Renal cortical epithelial cell (primary cell): ENCODE measurements at places on chromosomes 1 and 21.

- DNase-seq, result no peak
These were observed 186.8 kb downstream of the LTN1 start for GRCh38 chr21:28805885-28806284.

DNA sequence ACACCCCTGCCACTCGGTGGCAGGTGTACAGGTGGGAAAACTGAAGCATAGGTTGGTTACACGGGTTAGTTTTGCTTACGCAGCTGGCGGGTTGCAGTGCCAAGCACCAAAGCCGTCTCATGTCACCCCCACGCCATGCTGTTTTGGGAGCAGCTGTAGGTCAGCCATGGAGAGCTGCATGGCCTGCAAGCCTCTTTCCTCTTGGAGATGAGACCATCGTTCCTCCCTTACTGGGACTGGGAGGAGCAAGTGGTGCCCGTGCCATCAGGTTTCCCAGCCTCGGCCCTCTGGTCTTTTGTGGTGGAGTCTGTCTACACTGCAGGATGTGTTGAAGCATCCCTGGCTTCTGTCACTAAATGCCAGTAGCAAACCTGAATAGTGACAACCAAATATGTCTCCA is 46.9 kb downstream of the AJAP1 start:
- DNase-seq, result no peak

- DNase-seq, result no peak
These were observed 78.4 kb upstream of the DIRAS3 start for GRCh38 chr1:68128820-68129219.

DNA sequence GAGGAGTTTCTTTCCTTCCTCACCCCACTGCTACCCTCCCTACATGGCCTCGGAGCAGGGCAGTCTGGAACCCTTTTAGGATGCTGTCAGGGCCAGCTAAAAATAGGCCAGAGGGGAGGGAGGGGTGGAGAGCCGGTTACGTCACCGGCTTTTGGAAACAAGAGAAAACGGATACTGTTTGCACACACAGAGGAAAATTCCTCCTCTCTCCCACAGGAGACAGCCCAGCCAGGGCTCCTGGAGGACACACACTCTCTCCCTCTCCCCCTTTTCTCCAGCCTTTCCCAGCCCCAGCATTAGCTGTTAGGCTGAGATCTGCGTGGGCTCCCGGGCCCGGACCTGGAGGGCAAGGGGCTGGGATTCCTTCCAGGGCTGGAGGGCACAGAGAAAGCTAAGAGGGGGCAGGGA is 20.0 kb upstream of the ALDH4A1 start:
- DNase-seq, result no peak

DNA sequence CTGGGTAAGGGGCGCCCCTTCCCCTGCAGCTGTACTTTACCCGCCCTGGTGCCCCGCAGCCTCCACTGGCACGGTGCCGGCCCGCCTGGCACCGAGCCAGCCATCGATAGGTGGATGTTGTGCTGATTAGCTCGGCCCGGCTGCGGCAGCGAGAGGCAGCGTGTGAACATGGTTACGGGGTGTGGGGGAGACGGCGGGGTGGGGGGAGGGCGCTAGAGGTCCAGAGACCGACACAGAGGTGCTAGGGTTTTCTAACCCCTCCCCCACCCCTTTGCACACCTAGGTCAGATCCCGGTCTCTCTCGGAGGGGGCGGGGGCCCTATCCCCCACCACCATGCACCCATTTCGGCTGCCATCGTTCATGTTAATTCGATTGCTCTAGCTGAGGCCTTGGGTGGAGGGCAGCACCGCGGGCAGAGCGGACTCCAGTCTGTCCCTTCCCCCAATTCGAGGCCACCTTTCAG is 6.7 kb downstream of the EFNA4 start:
- DNase-seq, result no peak

DNA sequence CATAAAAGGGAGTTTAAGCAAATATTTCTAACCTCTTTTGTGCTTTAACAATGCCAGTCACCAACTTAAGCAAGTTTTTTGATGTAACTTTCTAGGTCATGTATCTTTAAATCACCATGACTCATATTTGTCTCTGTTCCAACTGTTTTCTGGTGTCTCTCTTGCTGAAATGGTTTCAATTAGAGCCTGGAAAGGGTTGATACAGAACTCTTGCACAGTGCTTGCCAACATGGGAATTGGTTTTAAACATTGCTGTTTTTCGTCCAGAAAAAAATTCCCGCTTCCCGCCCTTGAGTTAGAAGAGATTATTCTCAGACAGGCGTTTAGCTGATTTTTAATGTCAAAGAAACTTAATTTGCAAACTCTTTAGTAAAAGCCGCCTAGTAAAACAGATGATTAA is 46.4 kb upstream of the SLC22A15 start:
- DNase-seq, result peak; percentile 63
